Bronchial epithelial cell (primary cell): ENCODE measurements at places on chromosomes 5 and 9. TPM values are rescaled to one million over a fixed set of nuclear protein-coding genes. Genes with fewer than 3 reads are reported as not detected.

The AQP3 gene
- total RNA-seq, result 47.7 and 363 TPM in 2 replicates

The INSL6 gene
- total RNA-seq, result not detected in 2 replicates

The CPEB4 gene
- total RNA-seq, result 27.9 and 38.3 TPM in 2 replicates

The ACOT12 gene
- not detected in 2 replicates for total RNA-seq

The RORB gene
- total RNA-seq, result under 0.01 TPM in 1 of 2 replicates, not detected in the other

The RASGRF2 gene
- 0.26 and 0.53 TPM in 2 replicates for total RNA-seq

The PRR16 gene
- total RNA-seq, result 0.53 TPM in 1 of 2 replicates, not detected in the other

The IL33 gene
- total RNA-seq, result 1.0 and 2.4 TPM in 2 replicates
